GM12864 (cell line): ENCODE measurements at places on chromosomes 5 and 9.

DNA sequence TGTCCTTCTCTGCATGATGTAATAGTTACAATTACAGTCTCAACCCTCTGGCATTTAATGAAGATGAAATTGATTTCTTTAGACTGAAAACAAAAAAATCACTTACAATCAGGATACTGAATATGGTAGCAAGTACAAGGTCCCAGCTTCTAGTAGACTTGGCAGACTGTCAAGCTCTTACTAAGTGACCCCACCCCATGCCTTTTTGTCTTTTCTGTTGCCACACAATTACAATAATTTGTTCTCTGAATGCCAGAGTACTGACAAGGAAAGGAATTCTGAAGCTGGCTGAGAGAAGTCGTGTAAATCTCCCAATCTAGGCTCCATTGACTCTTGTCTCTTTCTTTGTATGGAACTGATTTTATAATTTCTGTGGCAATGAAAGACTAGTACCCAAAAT lies 154.2 kb downstream of the TMC1 start:
- no peak for DNase-seq

DNA sequence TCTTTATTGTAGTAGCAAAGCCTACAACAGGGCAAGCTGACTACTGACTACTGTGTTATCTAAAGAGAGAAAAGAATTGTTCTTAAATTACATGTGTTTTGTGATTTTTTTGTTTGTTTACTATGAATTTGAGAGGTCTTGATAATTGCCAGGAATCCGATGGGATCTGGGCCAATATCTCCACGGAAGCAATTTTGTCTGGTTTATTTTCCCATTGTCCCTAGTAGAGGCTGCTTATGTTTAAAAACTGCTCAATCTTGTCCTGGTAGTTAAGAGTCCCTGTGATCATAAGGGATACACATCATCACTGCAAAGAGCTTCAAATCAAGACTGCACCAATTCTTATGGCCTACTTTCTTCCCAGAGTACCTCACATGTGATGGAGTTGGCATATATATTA lies 94.4 kb downstream of the GLDC start:
- no peak for DNase-seq

DNA sequence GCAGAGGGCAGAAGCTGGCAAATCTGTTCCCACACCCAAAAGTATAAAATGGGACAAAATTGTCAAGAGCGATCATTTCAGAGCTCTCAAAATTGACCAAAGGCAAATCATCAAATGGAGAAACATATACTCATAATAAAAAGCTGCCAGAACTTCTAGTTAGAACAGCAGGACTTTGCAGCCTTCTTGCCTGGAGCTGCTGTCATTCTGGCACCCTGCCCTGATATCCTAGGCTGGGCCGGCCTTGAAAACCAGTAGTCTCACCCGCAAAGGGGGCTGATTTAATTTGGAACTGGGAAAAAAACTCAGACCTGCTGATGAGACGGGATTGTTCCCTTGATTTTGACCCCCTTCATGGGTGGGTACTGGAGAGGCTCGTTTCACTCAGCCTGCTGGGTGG lies 18.5 kb downstream of the OR2V1 start:
- no peak for DNase-seq

GRCh38 chr5:91983869-91984268 lies 600.8 kb upstream of the ARRDC3 start:
- DNase-seq = no peak
